ENCODE measurements at places on chromosomes 5 and 9.

- no peak for DNase-seq
Measured at GRCh38 chr5:97545446-97545845, 362.4 kb upstream of the RIOK2 start.

- no peak for DNase-seq
Measured at GRCh38 chr9:14906644-14907359, 3.4 kb downstream of the FREM1 start.

- no peak for DNase-seq
Measured at GRCh38 chr9:21252721-21253547, 13.1 kb upstream of the IFNA14 start.

GRCh38 chr9:5592904-5593303, 36.0 kb upstream of the RIC1 start:
- DNase-seq = no peak

DNA sequence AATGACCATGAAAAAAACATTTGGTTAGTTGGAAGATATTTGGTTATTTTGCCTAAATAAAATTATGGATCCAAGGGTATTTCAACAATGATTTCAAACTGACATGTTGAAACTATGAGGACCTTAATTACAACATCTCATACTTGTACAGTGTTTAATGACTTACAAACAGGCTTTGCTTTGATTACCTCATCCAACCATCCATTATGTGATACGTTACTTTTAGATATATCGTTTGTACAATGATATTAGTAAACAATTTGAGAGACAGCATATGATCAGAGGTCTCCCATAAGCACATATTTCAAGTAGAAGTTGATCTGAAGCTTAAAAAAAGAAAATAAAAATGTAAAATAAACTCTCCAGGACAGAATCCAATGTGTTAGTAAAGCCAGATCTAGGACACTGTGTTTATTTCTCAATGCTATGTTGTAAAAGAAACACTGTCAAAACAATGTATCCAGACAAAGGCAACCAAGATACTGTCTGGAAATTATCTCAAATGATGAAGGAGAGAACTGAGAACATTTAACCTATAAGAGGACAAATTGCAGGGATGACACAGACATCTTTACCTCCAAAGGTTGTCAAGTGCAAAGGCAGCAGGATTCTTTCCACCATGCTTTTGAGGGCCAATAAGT, 116.0 kb upstream of the TARS1 start:
- DNase-seq = no peak

- no peak for DNase-seq
Measured at GRCh38 chr5:131998431-131999040, 12.9 kb downstream of the ACSL6 start.

- DNase-seq = no peak
Measured at GRCh38 chr5:3382782-3383181, 212.8 kb upstream of the IRX1 start.

GRCh38 chr5:10539687-10539998, 24.2 kb upstream of the ANKRD33B start:
- no peak for DNase-seq
